WTC11 (cell line): ENCODE measurements at places on chromosomes 3 and 15. TPM values are rescaled to one million over a fixed set of nuclear protein-coding genes. Genes with fewer than 3 reads are reported as not detected.
A peak's percentile ranks its signal among the peaks of the same experiment; 100 is the strongest.

- no peaks in the 10 kb centered on the region for H3K27me3 ChIP-seq
- peaks cover 5% of the 10 kb centered on the region for H3K4me1 ChIP-seq
- H3K4me3 ChIP-seq, result no peak overlapping the region
- DNase-seq, result no peak
- H3K36me3 ChIP-seq, result peaks cover 3% of the 10 kb centered on the region; the same call in 1 of the 2 replicates
- no peak overlapping the region for H3K27ac ChIP-seq
Observed at GRCh38 chr3:44958386-44958785, 17.6 kb downstream of the ZDHHC3 start.

GRCh38 chr15:33211176-33211808 is 16.8 kb upstream of the FMN1 start:
- no peaks in the 10 kb centered on the region for H3K36me3 ChIP-seq
- no peak overlapping the region for H3K4me3 ChIP-seq

DNA sequence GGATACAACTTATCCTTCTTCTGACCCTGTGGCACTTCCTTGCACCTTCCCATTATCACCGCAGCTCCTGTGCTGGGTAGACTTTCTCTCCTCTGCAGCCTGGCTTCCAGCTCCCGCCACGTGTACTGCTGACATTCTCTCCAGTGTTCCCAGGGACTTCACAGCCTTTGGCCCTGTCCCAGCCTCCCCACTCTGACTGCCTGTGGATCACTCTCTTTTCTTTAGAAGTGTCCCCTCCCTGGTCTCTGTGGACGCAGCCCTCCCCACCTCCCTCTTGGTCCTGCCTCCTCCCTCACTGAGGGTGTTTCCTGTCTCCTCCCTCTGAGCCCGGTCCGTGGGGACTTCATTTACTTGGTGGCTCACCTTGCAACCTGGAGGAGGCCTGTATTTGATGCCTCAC is 17.4 kb downstream of the PDIA5 start:
- peaks cover 77% of the 10 kb centered on the region for H3K4me1 ChIP-seq
- no peaks in the 10 kb centered on the region; the same call in 1 of the 2 replicates for H3K36me3 ChIP-seq
- 0 out of 2 replicates have a peak overlapping the region, but pooled peaks have one; percentile 1 for H3K27ac ChIP-seq
- no peaks in the 10 kb centered on the region for H3K27me3 ChIP-seq
- no peak for DNase-seq
- H3K4me3 ChIP-seq, result no peak overlapping the region

DNA sequence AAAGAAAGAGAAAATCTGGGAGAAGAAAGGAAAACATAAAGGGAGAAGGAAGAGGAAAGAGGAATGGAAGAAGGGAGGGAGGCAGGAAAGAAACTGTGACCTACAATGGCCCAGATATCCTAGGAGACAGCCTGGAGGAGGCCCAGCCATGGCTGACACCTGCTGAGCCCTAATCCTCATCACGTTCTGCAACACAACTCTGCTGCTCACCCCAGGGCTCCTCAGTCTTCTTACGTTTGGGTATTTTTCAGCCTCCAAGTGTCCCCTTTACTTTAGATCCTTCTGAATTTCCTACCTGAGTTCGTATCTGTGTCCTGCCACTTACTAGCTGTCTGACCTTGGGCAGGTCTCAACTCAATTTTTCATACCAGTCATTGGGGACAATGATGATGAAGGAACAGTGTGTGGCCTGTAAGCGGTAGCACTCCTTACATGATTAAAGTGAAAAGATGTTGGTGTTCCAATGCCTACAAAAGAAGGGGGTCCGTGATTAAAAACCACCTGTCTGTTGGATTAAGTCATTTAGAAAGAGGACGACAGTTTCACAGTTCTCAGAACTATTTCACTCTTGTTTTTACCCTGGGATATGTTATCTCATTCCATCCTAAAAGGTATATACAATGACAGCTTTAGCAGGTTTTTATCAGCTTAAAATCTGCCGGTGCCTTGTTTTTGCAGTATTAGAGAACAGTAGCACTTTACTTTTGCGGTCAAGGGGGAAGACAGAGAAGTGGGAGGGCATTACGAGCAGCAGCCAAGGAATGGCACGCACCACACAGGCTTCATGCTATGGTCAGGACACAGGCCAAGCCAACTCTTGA is 47.4 kb downstream of the CCR4 start:
- DNase-seq, result no peak
- H3K36me3 ChIP-seq, result peaks cover 3% of the 10 kb centered on the region; the same call in 1 of the 2 replicates
- peak overlapping the region; percentile 35 for H3K27ac ChIP-seq
- H3K4me1 ChIP-seq, result peaks cover 6% of the 10 kb centered on the region

DNA sequence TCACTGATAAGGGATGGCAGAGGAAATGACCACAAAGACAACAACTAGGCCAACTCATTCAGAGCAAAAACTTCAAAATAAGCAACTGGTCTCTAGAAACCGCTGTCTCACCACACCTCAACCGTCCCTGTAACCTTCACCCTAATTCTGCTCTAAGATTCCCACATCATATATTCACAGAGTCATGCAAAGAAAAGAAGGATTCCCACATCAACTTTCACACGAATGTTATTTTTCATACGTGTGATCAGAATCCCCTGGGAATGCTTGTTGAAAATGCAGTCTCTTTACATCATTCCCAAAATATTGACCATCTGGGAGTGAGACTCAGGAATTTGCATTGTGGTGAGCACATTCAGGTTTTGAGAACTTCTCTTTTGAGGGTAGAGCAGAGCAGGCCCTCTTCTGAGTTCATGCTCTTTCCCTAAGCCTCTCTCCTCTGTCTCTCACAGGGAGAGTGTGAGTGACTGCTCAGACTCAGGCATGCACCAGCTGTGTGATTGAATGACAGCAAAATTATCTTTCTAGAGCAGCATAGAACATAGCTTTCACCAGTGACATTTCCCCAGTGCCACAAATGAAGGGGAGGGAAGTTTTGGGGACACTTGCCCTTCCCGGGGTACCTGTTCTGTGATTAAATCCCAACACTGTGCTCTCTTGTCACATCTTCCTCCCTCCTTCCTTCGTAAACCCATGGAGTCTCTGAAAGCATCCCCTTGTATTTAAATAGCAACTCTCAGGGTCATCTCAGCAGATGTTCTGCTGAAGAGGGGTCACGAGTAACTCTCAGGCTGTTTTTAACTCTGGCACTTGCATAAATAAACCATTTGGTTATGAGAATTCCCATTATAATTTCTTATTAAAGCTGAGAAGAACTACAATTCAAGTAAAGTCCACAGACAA is 170.9 kb downstream of the PLCL2 start:
- no peak overlapping the region for H3K4me3 ChIP-seq
- H3K4me1 ChIP-seq, result peaks cover 12% of the 10 kb centered on the region
- H3K27me3 ChIP-seq, result no peaks in the 10 kb centered on the region
- peak overlapping the region; percentile 11; the same call in 1 of the 2 replicates for H3K27ac ChIP-seq
- H3K36me3 ChIP-seq, result peaks cover 15% of the 10 kb centered on the region
- no peak for DNase-seq

GRCh38 chr3:129645286-129645685 is 38.8 kb upstream of the PLXND1 start:
- DNase-seq, result no peak
- no peak overlapping the region for H3K4me3 ChIP-seq
- no peaks in the 10 kb centered on the region for H3K36me3 ChIP-seq
- H3K27ac ChIP-seq, result peak overlapping the region; percentile 39; the same call in 1 of the 2 replicates

GRCh38 chr3:179652447-179653095 is at the start of gene USP13:
TSS of gene USP13 (plus strand) at chr3:179653040. CDS start at chr3:179653226, 186 bp downstream.
- DNase-seq, result peak; percentile 72
- peaks cover 11% of the 10 kb centered on the region for H3K36me3 ChIP-seq
- peaks cover 22% of the 10 kb centered on the region for H3K4me1 ChIP-seq
- H3K4me3 ChIP-seq, result peak within 1 kb of the TSS; percentile 95

DNA sequence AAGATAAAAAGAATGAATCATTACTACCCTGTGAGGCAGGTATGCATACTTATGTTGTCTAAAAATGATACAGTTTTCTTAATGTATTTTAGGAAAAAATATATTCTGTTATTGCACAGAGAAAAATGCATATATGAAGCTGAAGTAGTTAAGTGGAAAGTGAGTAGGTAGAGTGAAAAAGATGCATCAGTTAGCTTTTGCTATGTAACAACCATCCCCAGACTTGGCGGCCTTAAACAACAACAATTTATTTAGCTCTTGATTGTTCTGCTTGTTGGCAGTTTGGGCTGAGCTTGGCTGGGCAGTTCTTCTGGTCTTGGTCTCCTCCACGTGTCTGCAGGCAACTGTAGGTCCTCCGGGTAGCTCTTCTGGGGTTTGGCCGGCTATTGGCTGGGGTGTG is 45.7 kb downstream of the SLC6A6 start:
- H3K4me1 ChIP-seq, result no peaks in the 10 kb centered on the region
- H3K36me3 ChIP-seq, result peaks cover 79% of the 10 kb centered on the region
- DNase-seq, result no peak
- no peak overlapping the region for H3K4me3 ChIP-seq

DNA sequence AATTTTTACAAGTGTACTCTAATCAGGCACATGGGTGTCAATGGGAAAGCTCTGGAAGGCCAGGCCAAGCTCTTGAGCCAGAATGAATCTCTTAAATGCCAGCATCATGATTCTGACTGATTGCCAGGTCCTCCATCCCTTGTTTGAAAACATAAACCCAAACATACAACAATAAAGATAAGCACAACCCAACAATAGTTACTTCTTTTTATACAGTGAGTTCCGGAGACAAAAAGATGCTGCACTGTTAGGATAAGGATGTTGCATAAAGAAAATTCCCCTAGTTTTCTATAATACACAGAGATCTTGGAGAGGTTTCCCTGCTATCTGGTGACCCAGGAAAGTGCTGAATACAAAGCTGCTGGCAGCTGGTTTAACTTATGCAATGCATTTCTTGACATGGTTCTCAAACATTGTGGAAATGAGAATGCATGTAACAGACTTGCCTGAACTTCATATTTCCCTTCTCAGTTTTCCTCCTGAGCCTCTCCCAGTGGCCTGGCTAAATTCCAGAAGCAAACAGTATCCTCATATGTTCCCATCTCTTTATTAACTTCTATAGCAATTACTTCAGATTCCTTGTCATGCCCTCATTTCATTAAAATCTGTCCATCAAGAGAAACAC is 180.1 kb upstream of the PRICKLE2 start:
- no peak overlapping the region for H3K27ac ChIP-seq
- DNase-seq, result no peak
- H3K4me1 ChIP-seq, result no peaks in the 10 kb centered on the region
- H3K4me3 ChIP-seq, result no peak overlapping the region
- no peaks in the 10 kb centered on the region for H3K36me3 ChIP-seq
- H3K27me3 ChIP-seq, result no peaks in the 10 kb centered on the region

DNA sequence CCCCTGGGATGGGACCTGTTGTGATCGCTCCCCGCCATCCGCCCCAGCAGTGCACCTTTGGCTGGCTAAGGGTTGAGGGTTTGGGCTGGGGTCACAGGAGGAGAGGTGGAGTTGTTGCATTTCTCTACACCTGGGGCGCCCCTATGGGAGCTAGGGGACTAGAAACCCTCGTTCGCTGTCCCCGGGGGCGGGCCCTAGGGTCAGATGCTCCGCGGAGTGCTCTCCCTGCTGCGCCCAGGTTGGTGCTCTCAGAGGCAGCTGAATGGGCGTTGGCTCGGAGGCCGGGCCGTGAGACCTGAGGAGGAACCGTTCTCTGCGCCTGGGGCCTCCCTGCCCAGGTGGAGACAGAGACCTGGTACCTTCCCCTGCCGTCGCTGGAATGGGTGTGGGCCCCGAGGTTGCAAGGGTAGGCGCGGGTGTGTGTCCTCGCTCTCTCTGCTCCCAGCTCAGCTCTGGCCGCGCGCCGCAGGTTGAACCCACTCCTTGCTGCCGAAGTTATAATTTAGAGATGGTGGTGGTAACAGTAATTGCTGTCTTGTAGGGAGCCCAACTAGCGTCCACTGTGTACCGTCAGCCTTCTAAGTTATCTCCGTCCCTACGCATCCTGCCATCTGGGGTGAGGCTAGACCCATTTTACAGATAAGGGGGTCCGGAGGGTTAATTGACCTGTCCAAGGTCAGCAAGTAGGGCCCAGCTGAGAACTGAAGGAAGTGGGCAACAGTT is 965 bp downstream of the FLNB start:
- peaks cover 50% of the 10 kb centered on the region for H3K4me1 ChIP-seq
- no peaks in the 10 kb centered on the region for H3K27me3 ChIP-seq
- DNase-seq, result peak; percentile 49
- peak overlapping the region; percentile 92 for H3K4me3 ChIP-seq

DNA sequence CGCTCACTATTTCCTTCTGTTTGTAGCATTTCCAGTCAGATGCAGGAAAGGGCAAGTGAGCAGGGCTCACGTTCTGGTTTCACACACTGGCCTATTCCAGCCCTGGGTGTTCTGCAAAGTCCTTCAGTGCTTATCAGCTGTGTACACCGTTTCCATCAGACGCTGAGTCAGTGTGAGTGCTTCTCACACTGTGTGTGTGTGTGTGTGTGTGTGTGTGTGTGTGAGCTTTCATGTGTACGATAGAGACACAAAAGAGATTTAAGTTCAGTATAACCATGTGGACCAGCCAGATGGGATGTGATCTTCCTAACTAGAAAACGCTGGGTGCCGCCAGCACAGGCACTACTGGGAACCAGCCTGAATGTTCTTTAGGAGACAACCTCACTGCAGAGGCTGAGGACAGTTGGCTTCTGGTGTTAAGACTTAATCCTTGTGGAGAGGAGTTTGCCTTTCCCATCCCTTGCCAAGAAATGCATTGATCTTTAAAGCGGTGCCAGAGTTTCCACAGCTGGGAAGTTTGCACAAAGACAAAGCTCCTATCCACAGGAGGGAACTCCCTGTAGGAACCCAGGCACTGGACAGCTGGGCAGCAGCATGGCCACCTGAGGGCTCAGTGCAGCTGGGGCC is 3.9 kb upstream of the CHSY1 start:
- no peak overlapping the region for H3K27ac ChIP-seq
- no peak overlapping the region for H3K4me3 ChIP-seq

DNA sequence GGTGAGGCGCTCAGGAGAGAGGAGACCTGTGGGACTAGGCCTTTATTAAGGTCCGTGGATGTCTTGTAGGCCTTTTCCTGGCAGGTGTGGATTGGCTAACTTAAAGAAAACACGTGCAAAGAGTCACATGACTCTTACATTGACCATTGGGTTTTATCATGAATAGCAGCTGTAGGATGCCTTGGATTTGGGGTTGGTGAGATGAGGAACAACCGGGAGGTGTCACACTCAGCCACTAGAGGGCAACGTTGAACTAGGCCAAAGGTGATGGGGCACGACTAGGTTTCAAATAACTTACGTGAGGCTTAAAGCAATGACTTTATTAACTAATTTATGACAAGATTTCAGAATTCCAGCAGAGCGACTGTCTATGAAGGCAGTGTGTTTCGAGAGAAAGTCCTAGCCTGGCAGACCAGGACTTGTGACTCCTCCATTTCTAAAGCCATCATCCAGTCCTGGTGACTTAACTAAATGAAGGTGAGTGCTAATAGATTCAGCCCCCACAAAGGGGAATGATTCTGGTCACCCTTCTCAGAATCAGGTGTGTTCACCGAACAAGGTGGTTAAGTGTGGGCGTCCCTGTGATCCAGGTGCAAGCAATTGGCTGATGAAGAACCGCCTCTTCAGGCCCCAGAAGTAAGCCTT is 345.6 kb downstream of the MCTP2 start:
- peak; percentile 62 for DNase-seq
- no peak overlapping the region for H3K27ac ChIP-seq

The MME gene
- 23.7 to 24.4 TPM (median 23.9 TPM) in 3 replicates for total RNA-seq

The GLDN gene
- total RNA-seq, result 0.77 to 1.8 TPM (median 1.7 TPM) in 3 replicates

The SV2B gene
- 0.64 to 1.4 TPM (median 0.82 TPM) in 3 replicates for total RNA-seq

The AADAC gene
- total RNA-seq, result 0.11 to 0.32 TPM in 2 of 3 replicates, not detected in the other

The GOLGA8S gene
- 0.16 to 0.23 TPM (median 0.22 TPM) in 3 replicates for total RNA-seq

The AADACL2 gene
- not detected in 3 replicates for total RNA-seq

The FGF12 gene
- total RNA-seq, result 8.0 to 13.5 TPM (median 11.0 TPM) in 3 replicates

The C15orf62 gene
- total RNA-seq, result 0.46 to 0.92 TPM (median 0.72 TPM) in 3 replicates

The ANKRD34C gene
- total RNA-seq, result not detected in 3 replicates

The GOLGA8R gene
- total RNA-seq, result 0.23 to 0.50 TPM (median 0.50 TPM) in 3 replicates
